ENCODE measurements at places on chromosomes 13 and 19. TPM values are rescaled to one million over a fixed set of nuclear protein-coding genes. Genes with fewer than 3 reads are reported as not detected.
A peak's percentile ranks its signal among the peaks of the same experiment; 100 is the strongest.

DNA sequence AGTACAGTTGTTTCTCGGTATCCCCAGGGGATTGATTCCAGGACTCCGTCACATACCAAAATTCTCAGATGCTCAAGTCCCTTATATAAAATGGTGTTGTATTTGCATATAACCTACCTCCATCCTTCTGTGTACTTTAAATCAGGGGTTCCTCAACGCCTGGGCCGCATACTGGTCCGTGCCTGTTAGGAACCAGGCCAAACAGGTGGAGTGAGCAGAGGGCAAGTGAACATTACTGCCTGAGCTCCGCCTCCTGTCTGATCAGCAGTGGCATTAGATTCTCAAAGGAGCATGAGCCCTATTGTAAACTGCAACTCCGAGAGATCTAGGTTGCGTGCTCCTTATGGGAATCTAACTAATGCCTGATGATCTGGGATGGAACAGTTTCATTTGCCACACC is 42.2 kb upstream of the KCTD4 start:
- no peak for DNase-seq

- peak; percentile 91 for DNase-seq
Measured at GRCh38 chr19:16283210-16284061, 41.2 kb upstream of the KLF2 start.

Gene TMIGD2
- total RNA-seq = not detected

Gene PPM1N
- total RNA-seq = 1.0 TPM

Gene SPACA4
- total RNA-seq = not detected

Gene KLK15
- total RNA-seq = not detected
